ENCODE measurements at places on chromosomes 2 and 18.

DNA sequence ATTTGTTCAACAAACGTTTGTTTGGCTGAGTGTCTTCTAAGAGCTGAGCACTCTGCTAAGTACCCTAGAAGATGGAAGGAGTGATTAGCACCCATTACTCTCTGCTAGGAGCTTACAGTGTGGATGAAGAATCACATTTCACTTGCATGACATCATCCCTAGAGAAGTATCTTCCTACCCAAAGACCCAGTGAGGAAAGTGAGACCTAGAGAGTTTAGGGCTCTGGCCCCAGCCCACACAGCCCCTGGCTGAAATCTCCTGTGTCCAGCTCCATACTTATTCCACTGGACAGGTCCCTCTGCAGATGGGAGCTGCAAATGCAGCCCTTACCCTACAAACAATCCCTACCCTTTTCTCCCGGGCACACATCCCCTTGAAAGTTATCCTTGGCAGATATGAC lies 26.8 kb upstream of the EPAS1 start:
- no peak for DNase-seq

DNA sequence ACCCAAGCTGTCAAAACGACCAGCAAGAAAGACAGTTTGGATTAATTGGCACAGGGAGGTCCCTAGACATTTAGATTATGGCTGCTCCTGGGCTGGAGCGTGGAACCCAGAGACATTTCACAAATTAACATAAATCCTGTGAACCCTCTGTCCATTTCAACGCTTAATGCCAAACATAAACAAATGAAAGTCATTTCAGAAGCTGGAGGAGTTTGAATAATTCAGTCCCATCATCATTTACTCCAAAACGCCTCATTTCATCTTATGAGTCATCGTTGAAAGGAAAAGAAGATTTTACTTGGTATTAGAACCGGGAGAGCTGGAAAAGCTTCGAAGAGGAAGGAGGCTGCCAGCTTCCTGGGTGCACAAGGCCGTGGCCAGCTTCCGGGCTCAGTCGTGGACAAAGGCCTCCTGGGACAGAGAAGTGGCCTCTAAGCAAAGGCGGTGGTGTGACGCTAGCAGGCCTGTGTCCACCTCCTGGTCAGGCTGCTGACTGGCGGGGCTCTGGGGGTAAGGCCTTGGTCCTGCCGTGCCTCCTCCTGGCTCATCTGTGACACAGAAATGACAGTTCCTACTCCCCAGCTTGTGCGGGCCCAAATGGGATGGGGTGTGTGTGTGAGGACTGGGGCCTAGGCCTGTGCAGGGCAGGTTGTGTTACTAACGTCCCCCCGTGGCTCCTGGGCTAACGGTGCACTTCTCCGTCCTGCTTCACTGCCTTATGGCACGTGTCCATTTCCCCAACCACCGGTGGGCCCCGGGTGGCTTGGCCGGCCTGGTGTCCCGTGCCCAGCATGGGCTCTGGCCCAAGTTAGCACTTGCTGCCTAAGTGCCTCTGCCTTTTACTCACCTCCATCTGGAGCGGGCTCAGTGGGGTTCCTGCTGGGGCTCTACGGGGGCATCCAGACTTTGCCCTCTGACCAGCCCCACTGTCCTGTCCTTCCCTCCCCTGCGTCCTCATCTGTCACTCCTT lies 71.6 kb downstream of the RRM2 start:
- no peak for DNase-seq

DNA sequence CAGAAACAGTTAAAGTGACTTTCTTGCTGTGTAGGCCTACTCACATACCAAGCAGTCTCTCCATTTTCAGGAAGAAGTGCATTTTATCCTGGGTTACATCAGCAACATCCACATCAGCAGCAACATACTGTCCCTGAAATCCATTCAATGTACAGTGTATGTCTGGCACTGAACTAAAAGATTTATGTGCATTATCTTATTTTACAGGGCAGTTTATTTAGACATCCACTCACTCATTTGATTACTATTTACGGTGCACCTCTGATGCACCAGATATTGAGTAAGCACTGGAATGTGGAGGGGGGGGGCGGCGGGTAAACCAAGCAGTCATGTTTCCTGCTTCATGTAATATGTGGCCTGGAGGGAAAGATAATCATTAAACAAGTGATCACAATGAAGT lies 1128.2 kb downstream of the BCL11A start:
- DNase-seq = no peak

GRCh38 chr2:192126912-192127311 lies 67.8 kb downstream of the TMEFF2 start:
- no peak for DNase-seq

DNA sequence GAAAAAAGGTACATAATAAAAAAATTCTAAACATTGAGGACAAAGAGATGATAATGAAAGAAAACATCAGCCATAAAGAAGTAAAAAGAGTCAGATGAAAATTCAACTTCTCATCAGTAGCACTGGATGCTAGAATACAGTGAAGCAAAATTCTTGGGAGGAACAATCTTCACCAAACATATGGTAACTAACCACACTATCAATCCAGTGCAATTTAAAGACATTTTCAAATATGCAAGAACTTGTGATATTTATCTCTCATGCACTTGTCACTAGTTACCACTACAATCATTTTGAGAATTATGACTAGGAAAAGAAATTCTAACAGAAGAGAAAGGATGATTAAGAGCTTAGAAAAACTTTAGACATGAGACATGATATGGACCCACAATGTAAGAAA lies 127.4 kb downstream of the RTTN start:
- DNase-seq = no peak

GRCh38 chr2:180625006-180625844 lies 355.2 kb upstream of the UBE2E3 start:
- no peak for DNase-seq

Data from anterior cingulate cortex (tissue), 58 donors.